ENCODE measurements at places on chromosomes 4 and X.

- DNase-seq = no peak
These were observed 139.0 kb downstream of the UNC5C start for GRCh38 chr4:95409750-95410149.

DNA sequence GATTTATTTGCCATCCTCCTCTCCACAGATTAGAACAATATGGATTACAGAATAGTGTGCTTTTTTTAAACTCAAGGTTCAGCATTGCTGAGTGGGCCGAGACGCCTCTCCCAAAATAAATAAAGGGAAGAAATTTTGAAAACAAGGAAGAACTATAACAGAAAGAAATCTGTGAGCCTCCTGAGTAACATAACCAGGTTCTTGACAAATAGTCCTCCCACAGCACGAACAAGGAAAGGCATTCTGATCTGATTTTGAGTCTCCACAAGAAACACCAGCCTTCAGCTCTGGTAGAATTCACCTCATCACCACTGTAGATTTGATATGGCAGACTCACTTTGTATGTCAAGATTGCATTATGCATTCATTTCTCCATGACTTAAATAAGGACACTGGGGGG is 173.6 kb downstream of the HHIP start:
- DNase-seq = no peak

DNA sequence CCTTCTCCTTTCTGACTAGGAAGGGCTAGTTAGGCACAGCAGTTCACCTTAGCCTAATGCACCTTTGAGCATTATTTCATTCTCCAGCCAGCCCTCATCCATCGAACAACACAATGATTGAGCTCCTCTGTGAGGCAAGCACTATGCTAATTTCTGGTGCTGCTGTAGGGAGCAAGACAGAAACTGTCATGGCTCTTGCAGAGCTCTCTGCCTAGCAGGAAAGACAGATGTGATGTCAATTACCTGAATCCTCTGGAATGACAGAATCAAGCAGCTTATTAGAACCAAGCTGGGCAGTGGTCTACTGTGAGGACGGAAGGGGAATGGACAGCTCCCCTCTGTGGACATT is 256.1 kb upstream of the NOCT start:
- DNase-seq = no peak

DNA sequence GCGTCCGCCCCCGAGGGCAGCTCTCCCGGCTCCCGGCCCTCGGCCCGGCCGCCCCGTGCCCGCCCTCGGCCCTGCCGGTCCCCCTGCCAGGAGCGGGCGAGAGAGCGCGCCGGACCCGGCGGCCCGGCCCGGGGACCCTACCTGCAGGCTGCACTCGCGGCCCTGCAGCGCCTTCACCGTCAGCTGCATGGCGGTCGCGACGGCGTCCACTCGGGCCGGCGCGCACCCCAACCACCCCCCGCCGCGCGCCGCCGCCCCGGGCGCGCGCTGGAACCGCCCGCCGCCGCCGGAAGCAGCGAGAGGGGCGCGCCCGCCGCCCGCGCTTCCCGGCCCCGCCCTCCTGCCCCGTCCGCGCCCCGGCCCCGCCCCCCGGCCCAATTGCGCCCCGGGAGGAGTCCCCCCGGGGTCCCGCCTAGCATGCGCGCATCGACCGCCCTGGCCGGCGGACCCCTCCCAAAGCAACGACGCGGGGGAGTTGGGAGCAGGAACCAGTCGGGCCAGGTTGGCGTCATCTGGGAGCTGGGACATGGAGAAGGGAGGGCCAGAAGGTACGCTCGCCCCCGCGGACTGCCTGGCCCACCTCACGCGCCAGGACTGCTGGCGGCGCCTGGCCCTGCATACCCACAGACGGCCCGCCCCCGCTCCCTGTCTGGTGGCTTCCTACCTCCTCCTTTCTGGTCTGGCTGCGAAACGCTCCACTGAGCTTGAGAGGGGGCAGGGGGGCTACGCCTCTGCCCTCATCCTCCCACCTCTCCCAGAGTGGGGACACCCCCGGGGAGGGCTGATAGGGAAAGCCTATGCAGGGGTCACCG is at the start of gene UBL4A:
Gene UBL4A, minus strand, starts transcription at position 220 of the 812 bp plus-strand sequence. Its CDS starts 31 bp downstream, at position 189.
- DNase-seq = peak; percentile 63

DNA sequence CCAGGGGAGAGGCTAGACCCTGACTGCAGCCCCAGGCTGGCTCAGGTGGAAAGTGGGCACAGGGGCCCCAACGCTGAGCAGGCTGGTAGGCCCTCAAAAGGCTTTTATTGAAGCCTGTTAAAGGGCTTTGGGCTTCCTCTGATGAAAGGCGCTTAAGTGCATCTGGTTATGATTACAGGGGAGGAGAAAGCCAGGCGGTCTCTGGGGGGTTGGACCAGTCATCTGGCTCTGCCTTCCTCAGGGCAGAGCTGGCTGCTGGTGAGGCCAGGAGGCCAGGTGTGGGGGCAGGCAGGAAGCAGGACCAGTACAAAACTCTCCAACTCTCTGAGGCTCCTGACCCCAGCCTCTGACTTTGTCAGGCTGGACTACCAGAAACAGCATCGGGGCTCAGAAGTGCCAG is 68.8 kb upstream of the BCOR start:
- DNase-seq = no peak

- no peak for DNase-seq
These were observed 467.5 kb upstream of the CT83 start for GRCh38 chrX:116930311-116930710.

- DNase-seq = peak; percentile 54
These were observed at the start of gene JAKMIP1 for GRCh38 chr4:6200011-6200921. JAKMIP1 (minus strand) TSS chr4:6200549; CDS start chr4:6112850, 87,699 bp downstream.

- DNase-seq = no peak
These were observed 81.1 kb upstream of the AADAT start for GRCh38 chr4:170170861-170171260.

- no peak for DNase-seq
These were observed 73.1 kb upstream of the SORBS2 start for GRCh38 chr4:185885075-185885474.

DNA sequence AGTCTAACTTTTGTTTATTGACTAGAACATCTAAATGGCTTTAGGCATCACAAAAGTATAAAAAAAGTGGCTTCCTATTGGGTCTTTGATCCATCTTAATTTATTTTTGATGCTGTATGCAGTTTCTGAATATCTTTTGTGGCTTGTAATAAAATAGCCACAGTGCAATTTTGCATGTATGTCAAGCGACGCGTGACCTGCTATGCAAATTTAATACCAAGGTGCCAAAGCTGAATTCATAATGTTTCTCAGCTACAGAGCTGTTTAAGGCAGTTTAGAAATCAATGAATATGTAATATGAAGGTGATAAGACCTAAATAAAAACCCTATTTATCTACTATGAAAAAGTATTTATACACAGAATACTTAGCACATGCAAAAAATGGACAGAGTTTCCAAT is 197.8 kb downstream of the AFF2 start:
- DNase-seq = no peak

DNA sequence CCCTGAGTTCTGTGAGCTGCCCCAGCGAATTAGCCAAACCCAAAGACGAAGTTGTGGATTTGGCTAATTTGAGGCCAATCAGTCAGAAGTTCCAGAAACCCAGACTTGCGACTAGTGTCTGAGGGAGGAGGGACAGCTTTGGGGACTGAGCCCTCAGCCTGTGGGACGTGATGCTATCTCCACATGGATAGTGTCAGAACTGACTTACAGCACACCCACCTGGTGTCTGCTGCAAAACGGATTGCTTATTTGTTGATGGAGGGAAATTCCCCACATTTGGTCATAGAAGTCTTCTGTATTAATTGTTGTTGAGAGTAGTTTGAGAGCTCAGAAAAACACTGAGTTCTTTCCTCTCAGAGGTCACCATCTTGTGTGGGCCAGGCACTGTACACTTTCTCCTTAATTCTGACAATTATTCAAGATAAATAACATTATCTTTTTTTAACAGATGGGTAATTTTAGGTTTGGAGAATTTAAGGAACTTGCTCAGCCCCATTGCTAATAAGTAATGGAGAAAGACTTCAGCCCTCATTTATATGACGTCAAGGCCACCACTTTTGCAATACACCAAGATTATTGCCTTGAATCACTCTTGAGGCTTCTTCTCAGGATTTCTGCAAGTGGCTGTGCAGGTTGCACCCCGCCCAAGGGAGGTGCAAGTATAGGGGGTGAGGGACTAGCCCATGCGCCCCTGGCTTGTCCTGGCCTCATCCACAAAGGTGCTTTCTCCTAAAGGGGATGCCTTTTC is 16.7 kb downstream of the CLRN2 start:
- DNase-seq = no peak

- DNase-seq = peak; percentile 3
These were observed 143.4 kb downstream of the CDS1 start for GRCh38 chr4:84726356-84726755.

DNA sequence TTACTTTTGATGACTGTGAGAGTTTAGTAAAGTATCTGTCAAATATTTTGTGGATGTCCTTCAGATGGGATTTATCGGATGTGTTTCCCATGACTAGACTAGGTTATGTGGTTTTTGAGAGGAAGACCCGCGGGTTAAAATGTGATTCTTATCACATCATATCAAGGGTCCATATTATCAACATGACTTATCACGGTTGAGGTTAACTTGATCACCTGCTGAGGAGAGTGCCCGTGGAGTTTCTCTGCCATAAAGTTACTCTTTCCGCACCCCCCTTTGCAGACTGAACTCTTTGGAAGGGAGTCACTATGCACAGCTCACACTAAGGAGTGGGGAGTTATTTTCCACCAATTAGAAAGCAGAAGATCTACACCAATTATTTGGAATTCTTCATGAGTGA is 38.7 kb downstream of the GLRB start:
- no peak for DNase-seq

Data from fibroblast of lung (primary cell).